ENCODE measurements at places on chromosomes 7 and 10.

GRCh38 chr7:106405697-106406141 is 120.9 kb upstream of the NAMPT start:
- no peak for DNase-seq

DNA sequence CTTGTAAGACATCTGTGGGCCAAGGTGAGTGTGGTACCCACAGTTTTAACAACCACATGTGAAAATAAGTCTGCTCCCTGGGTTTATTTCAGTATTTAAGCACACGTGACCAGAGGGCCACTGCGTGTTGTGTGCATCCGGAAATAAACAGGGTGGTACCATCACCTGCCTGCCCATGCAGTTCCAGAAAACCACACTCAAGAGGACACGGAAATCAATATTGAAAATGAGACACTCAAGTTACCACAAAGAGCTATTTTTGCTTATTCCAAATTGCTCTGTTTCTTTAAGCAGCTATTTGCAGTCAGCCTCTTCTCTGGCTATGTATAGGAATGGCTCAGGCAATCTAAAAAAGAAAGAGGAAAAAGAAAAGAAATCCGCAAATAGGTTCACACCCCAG is 71.8 kb upstream of the LOXL4 start:
- no peak for DNase-seq

- DNase-seq = no peak
Measured at GRCh38 chr10:3023892-3024291, 43.5 kb upstream of the PFKP start.

DNA sequence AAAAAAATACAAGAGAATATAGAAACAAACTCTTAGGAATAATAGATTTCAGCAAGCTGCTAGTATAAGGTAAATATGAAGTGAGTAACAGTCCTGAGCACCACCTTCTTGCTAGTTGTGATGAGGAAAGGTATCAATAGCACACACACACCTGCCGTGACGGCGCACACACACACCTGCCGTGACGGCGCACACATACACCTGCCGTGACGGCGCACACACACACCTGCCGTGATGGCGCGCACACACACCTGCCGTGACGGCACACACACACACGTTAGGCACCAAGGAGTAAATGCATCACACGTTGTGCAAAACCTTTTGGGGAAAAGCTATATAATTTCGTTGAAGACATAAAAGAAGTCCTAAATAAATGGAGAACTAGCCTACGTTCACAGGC is 4.7 kb upstream of the JAKMIP3 start:
- no peak for DNase-seq

GRCh38 chr7:136114966-136115762 is 138.0 kb upstream of the MTPN start:
- DNase-seq = peak; percentile 14

GRCh38 chr7:116772423-116772863 is 89.9 kb upstream of the CAPZA2 start:
- DNase-seq = no peak

DNA sequence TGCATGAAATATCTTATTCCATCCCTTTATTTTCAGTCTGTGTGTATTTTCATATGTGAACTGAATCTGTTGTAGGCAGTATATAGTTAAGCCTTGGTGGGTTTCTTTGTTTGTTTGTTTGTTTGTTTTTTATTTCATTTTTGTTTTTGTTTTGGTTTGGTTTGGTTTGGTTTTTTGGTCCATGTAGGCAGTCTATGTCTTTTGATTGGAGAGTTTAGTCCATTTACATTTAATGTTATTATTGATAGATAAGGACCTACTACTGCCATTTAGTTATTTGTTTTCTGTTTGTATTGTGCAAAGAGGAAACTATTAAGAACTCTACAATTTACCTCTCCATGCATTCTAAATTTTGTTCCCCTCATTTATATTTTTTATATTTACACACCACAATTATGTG is 695.9 kb upstream of the GRM3 start:
- no peak for DNase-seq

GRCh38 chr7:99218406-99219184 is 10.7 kb upstream of the KPNA7 start:
- DNase-seq = no peak

- DNase-seq = no peak
Measured at GRCh38 chr7:50608196-50608906, 43.1 kb upstream of the DDC start.

- DNase-seq = no peak
Measured at GRCh38 chr7:122887848-122888247, 1.6 kb upstream of the CADPS2 start.

GRCh38 chr7:42012786-42013360 is 224.1 kb downstream of the GLI3 start:
- DNase-seq = no peak

GRCh38 chr10:110897184-110897583 is 21.8 kb downstream of the BBIP1 start:
- no peak for DNase-seq

- DNase-seq = peak; percentile 90
Measured at GRCh38 chr10:110410329-110411046, 87.2 kb upstream of the DUSP5 start.

DNA sequence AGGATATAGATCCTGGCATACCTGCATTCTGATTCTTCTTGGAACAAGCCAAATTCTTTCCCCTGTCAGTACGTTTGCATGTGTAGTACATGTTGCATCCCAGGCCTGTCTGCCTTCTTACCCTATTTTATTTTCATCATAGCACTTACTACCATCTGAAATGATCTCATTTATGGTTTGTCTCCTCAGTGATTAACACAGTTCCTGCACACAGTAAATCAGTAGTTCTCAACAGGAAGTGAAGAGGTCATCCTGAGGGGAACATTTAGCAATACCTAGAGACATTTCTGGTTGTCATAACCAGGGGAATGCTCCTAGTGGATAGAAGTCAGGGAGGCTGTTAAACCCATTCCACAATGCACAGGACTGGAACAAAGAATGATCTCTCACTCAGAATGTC is 38.2 kb upstream of the SLC26A4 start:
- DNase-seq = no peak

DNA sequence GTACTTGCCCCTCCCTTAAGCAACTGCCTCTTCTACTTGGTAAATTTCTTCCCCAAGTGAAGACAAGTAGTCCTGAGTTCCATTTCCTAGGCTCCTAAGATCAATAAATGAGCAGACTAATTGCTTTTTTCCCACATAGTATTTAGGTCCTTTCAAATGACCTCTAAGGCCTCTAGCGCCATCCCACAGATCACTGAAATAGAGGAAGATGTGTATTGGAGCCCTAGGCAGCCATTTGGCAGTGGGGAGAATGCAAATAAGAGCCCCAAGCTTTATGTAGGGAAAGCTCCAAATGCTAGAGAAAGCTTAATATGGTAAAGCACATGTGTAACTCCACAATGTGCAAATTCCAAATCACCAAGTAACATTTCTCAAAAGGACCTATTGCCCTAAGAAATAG is 316.5 kb upstream of the PHF14 start:
- DNase-seq = no peak

GRCh38 chr10:122062831-122063674 is 74.1 kb downstream of the TACC2 start:
- DNase-seq = peak; percentile 72

DNA sequence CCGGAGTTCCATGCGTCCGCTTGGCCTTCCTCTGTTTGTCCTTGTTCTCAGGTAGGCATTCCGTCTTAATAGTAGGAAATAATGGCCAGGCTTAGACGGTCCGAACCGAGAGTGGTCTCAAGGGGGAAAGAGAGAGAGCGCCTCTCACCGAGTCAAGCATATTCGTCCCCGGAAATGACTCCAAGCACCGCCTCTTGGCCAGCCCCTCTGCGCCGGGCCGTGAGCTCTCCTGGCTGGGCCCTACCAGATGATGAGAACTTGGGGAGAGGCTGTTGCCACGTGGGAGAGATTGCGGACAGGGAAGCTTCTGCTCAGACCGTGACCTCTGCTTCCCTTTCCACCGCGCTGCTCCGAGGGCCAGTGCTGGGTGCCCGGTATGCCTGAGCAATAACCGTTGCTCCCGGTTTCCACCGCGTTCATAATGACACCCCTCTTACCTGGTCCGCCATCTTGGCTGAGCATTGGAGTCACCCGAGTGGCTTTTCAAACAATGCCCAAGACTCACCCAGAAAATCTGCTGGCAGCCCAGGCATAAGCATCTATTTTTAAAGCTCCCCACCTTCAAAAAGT is 251.1 kb upstream of the SHH start:
- DNase-seq = no peak

DNA sequence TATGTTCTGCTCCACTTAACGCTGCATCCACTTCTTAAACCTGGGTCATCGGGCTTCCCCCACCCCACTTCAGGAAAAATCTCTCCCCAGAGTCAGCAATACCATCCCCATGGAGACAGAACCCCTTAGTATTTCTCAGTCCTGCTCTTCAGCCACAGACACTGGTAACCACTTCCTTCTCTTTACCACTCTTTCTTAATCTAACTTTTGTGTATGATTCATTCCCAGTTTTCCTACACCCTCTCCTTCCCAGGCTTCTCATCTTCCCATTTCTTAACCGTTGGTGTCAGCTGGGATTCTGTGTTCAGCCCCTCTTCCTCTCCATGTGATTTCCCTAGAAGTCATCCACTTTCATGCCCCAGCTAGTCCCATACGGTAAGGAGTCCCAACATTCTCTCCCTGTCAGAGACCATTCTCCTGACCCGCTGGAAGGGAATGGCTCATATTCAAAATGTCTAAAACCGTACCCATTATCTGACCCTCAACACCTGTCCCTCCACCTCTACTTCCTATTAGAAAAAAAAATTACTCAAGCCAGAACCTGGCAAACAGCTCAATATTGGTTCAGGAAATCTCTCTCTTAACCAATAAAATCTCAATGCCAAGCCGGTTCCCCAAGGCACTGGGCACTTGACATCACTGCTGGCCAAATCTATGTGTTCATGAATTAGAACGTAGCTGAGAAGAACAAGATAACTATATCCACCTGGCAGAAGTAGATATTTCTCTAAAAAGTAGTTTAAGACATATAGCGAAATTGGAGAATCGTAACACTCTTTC is 89.4 kb downstream of the DGKI start:
- DNase-seq = no peak

DNA sequence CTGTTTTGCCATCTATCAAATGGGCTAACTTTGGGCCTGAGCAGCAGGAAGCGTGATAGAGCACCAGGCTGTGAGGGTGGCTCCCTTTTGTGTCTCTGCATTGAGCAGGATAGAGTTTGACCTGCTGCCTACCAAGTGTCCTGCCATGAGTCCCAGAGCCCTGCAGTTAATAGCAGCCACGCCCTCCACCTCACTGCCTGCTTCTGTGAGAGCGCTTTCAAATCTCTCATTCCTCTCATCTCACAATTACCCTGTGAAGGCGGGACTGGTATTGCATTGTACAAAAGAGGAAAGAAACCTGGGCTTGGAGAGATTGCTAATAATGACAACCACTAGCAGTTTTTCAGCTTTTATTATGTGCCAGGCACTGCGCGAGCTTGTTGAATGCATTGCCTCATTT is 39.9 kb downstream of the UNC5B start:
- no peak for DNase-seq

DNA sequence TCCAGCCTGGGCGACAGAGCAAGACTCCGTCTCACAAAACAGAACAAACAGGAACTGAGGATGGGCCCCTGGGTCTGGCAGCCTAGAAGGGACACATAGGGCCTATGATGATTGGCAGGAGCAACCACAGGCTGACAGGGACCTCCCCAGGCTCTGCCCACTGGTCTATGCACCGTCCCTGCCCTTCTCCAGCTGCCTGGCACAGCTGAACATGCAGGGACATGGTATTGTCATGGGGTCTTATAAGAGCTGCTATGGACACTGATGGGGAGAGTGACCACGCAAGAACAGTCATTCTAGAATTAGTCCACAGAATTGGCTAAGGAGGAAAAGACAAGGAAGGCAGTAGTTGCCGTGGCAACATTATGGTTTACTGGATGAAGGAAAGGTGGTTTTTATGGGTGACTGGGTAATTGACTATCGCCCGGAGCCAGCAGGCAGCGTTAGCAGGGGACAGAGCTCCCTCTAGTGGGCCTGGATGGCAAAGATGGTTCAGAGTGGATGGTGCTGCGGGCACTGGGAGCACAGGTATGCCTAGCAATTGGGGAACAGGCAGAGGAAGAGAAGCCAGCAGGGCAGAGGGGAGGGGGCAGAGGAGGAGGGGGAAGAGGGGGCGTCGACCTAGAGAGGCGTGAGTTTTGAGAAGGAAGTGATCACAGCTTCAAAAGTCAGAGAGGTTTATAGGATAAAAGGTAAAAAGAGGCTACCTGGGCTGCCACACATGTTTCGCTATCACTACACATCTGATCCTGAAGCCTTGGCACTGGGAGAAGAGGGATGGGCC is 7.8 kb upstream of the TRIM56 start:
- DNase-seq = peak; percentile 47

DNA sequence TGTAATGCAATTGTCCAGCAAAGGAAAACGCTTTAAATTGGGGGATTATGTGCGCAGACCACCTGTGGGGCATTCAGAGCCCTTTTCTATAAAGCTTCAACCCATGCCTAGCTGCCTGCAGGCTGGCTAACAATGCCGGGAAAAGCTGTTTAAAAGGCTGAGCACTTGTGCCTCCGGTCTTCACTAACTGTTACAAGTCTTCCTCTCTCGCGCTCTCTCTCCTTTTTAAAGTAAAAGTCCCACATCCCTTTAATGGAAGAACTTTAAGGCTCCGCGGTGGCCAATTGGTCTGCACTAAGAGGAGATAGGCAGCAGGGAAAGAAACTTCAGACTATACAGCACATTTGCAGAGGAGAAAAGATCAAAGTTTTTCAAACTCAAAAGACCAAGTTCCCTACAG is 4.6 kb downstream of the FZD8 start:
- no peak for DNase-seq

GRCh38 chr7:51154201-51154600 is 162.4 kb downstream of the COBL start:
- no peak for DNase-seq

GRCh38 chr10:100311298-100311697 is 18.7 kb downstream of the PKD2L1 start:
- no peak for DNase-seq

DNA sequence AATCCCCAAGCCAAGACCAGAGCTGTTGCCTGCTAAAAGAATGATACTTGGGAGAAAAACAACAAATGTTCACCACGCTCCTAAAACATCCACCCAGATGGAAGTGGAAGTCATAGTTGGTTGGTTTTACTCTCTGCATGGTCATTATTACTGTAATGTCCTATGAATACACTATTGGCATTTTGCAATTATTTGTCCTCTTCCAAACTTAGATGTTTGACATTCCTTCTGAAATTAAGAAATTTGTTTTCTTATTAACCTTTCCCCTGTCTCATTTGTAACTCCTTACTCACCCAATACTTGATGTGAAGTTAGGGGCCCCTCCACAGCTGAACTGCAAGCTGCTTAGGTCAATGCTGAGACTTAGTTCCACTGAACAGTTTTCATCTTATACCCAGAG is 383.3 kb downstream of the INHBA start:
- DNase-seq = no peak

- DNase-seq = no peak
Measured at GRCh38 chr7:80151274-80151665, 16.6 kb downstream of the GNAI1 start.

GRCh38 chr10:11403116-11403515 is 208.3 kb downstream of the USP6NL start:
- no peak for DNase-seq

DNA sequence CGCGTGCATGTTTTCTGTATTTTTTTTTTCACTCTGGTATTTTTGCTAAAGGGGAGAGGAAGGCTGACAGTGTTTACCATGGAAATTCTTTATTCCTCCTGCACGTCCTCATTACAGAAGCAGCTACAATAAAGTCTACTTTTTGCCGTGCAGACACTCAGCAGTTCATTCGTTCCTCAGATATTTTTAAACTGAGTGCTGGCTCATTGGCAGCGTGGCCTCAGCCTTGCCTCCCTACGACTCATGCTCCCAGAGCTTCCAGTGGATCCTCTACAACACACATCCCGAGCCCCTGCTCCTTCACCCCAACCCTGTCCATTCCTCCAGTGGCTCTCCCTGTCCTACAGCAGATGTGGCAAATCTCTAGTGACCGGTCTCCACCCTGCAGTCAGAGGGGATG is 239.2 kb upstream of the ZMIZ1 start:
- DNase-seq = no peak
